ENCODE measurements at places on chromosomes 12 and 14.

DNA sequence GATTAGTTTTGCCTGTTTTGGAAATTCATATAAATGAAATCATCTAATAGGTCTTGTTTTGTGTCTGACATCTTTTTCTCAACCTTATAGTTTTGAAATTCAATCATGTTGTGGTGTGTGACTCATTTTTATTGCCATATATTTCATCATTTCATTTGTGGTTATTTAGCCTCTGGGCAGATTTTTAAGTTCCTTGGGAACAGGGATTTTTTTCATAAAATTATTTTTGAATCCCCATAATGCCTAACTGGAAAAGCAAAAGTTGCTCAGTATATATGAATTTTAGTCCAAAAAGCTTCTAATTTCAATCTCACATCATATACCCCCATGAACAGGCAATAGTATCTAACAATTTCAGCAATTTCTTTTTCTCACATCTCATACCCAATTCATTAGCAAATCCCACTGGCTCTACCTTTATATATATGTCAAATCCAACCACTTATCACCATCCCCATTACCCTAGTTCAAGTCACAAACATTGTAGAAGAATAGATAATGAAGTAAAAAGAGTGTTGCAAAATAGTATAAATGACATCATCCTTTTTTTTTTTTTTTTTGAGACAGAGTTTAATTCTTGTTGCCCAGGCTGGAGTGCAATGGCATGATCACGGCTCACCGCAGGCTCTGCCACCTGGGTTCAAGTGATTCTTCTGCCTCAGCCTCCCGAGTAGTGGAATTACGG lies 2.6 kb upstream of the OR6J1 start:
- no peak for DNase-seq

GRCh38 chr14:97306760-97307246 lies 509.6 kb downstream of the VRK1 start:
- no peak for DNase-seq

GRCh38 chr14:99875421-99875820 lies 82.2 kb downstream of the EML1 start:
- DNase-seq, result no peak

GRCh38 chr12:131025939-131026702 lies 72.4 kb downstream of the ADGRD1 start:
- DNase-seq, result no peak

DNA sequence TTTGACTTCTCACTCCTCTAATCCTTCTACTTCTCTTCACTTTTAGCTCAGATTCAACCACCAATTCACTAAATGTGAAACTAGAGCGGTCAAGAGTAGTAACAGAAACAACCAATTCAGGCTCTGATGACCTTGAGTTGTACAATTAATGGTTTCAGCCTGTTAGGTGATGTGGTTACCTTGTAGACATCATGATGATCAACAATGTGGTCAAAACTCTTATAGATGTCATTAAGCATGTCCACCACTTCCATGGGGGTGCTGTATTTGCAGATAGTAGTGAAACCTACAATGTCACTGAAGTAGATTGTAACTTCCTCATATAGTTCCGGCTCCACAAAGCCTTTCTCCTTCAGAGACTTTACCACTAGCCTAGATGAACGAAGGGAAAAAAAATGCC lies 54.1 kb upstream of the PLBD1 start:
- DNase-seq, result no peak

DNA sequence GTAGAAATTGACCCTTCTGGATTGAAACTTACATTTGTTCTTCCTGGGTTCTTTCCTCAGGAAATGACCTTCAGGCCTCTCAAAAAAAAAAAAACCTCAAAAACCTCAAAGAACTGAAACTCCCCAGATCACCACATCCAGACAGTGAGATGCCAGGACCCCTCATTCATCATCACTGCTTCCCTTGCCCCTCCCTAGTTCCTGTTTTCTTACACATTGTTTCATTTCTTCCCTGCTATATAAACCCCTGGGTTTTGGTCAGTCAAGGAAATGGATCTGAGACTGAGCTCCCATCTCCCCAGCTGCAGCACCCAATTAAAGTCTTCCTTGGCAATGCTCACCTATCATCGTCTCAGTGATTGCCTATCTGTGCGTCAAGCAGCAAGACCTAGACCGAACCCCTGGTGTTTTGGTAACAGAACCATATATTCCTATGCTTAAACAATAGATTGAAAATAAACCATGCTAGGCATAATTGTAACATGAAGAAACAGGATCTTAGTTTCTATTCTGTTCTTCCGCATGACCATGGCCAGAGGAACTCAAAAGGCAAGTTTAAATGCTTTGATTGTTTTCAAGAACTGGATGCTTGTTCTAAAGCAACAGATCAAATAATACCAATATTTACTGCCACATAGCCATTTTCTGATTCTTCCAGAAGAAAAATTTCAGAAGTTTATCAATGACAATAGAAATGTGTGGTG lies 108.0 kb upstream of the MAX start:
- DNase-seq, result no peak

All from substantia nigra (tissue), 51 donors.